NB4 (cell line): ENCODE measurements at places on chromosomes 3 and 15.

DNA sequence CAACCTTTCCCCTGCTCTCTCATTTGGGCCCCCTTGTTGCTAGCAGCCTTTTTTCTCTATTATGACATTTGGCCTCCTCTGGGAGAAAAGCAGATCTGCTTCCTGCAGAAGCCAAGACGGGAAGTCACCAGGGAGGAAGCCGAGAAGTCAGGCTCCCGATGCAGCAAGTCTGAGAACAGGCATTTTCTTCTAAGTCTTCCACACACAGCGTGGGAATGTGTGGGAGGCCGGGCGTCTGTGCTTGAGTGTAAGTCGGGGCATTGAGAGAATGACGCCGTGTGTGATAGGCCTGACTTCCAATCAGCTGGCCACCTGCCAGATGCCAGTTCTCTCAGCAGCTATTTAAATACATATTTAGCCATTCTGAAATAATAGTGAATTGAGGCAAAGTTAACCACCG lies 75.8 kb upstream of the FAM98B start:
- DNase-seq = peak; percentile 2

GRCh38 chr15:25498835-25499234 lies 60.0 kb upstream of the UBE3A start:
- DNase-seq = no peak

- no peak for DNase-seq
These were observed 75.0 kb upstream of the VEPH1 start for GRCh38 chr3:157578181-157578580.

GRCh38 chr3:53163444-53164387 lies 2.7 kb downstream of the PRKCD start:
- DNase-seq = peak; percentile 45

- no peak for DNase-seq
These were observed 453.1 kb downstream of the EPHA3 start for GRCh38 chr3:89560568-89560967.

DNA sequence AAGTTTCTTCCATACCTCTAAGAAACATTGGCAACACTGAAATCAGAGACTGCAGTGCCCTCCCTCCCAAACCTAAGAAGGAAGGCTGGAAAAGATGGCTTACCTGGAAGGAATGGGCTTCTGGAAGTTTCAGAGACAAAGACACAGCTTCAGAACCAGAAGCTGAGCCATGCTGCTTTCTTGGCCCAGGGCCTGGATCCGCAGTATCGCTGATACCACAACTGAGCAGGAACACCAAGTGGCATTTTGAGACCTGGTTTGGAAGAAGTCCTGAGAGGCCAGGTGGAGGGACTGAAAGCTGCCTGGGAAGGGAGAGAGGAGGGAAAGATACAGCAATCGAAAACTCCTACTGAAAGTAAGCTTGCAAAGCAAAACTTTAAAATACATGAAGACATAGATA lies 19.8 kb downstream of the GPR160 start:
- DNase-seq = no peak

DNA sequence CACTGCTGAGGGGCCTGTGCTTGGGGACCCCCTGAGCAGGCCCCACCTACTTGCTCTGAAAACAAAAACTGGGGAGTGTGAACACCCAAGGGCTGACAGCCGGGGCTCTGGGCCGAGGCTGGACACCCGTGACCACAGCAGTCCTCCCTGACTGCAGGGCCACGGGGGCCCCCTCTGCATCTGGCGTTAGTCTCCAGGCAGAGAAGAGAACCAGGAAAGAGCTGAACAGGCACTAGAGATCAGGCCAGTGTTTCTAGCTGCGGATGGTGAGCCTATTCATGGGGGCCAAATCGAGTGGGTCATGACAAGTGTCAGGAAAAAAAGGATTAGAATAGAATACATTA lies 17.1 kb downstream of the MELTF start:
- DNase-seq = no peak

GRCh38 chr3:108590460-108590859 lies 938 bp downstream of the DZIP3 start:
- DNase-seq = peak; percentile 5

DNA sequence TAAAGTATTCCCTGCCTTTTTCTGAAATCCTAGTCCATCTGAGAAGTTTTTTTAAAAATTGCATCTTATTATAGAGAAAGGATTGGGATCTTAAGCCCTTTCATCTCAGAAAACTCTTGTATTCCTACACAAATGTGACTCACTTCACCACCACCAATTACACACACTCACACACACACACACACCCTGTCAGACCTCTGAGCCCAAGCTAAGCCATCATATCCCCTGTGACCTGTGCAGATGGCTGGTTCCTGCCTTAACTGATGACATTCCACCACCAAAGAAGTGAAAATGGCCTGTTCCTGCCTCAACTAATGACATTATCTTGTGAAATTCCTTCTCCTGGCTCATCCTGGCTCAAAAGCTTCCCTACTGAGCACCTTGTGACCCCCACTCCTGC lies 1181.9 kb downstream of the ROBO2 start:
- DNase-seq = no peak

DNA sequence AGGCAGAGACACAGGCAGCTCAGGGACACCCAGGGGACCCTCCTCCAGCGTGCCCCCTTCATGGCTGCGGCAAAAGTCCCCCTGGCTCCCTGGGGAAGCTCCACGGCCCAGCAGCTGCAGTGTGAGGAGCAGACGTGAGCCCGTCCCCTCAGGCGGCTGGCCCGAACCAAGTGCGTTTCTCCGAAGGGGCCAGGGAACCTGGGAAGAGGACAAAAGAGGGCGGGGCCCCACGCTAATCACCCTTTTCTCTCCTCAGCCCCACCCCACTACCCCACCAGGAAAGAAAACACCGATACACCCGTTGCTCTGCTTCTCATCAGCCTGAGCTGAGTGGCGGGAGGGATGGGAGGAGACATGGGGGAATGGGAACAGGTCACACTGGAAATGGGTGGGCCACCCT lies at the start of gene MUC4:
TSS of gene MUC4 (minus strand) at position 174 of the 400 bp plus-strand sequence. CDS start at position 62, 112 bp downstream.
- no peak for DNase-seq

DNA sequence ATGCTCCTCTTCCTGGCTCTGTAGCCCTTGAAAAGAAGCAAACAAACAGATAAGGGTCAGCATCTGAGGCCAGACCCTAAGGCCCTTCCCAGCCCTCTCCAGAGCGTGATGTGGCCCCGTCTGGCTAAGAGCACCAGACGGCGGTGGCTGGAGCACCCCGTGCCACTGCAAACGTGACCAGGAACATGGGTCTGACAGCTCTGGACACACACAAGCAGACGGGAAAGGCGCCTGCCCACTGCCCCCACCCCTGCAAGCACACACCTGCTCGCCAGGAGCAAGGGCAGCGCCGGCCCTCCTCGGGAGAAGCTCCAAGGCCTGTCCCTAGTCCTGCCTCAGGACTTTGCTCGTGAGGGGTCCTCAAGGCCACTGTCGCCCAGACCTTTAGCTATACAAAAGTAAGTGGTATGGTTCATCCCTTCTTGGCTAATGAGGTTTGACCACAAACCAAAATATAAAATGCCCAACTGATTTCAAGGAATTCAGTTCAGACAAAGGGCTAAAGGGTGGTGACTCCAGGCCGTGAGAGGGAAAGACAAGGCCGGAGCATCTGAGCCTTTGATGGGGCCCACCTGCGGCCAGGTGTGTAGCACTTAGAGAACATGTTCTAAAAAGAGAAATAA lies 90.4 kb downstream of the XXYLT1 start:
- no peak for DNase-seq

- DNase-seq = no peak
These were observed 39.7 kb upstream of the ZNF280D start for GRCh38 chr15:56772868-56773639.

- no peak for DNase-seq
These were observed 44.1 kb downstream of the UMPS start for GRCh38 chr3:124774327-124774718.
